ENCODE measurements at places on chromosomes 11 and 22.
A peak's percentile ranks its signal among the peaks of the same experiment; 100 is the strongest.

- no peak for DNase-seq
Observed at GRCh38 chr22:40499209-40499623, 128.8 kb downstream of the SGSM3 start.

GRCh38 chr22:34281738-34282137, 361.5 kb upstream of the LARGE1 start:
- DNase-seq: no peak

GRCh38 chr22:41557401-41558240, 3.2 kb upstream of the CSDC2 start:
- DNase-seq: peak; percentile 87

DNA sequence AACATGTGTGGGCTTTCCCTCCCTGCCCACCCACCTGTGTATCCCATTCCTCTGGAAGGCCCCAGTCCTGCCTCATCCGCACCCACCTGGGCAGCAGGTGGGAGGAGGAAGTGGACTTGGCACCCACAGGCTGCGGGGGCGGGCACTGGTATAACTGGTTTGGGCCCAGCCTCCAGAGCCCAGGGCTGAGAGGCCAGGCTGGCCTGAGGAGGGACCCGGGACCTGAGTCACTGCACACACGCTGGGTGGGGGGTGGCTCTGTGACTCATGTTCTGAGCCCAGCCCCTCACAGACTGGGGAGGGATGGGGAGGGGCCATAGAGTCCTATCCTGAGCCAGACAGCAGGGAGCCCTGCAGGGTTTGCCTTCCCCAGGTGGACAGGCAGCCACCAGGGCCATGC, 16.7 kb downstream of the PHLDA2 start:
- no peak for DNase-seq

DNA sequence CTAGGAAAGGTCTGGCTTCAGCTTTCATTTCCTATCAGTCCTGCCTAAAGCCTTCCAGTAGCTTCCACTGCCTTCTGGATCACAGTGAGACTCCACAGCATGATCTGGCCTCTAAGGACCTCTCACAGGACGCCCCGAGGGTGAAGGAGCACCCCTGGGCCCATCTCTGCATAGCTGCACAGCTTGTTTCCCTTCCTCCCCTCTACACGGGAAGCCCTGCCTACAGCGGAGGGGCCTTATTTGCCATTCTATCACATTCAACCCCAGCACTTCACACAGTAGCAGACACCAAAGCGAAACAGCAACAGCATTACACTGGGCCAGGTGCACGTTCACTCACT, 162.3 kb upstream of the GRK3 start:
- DNase-seq: no peak

DNA sequence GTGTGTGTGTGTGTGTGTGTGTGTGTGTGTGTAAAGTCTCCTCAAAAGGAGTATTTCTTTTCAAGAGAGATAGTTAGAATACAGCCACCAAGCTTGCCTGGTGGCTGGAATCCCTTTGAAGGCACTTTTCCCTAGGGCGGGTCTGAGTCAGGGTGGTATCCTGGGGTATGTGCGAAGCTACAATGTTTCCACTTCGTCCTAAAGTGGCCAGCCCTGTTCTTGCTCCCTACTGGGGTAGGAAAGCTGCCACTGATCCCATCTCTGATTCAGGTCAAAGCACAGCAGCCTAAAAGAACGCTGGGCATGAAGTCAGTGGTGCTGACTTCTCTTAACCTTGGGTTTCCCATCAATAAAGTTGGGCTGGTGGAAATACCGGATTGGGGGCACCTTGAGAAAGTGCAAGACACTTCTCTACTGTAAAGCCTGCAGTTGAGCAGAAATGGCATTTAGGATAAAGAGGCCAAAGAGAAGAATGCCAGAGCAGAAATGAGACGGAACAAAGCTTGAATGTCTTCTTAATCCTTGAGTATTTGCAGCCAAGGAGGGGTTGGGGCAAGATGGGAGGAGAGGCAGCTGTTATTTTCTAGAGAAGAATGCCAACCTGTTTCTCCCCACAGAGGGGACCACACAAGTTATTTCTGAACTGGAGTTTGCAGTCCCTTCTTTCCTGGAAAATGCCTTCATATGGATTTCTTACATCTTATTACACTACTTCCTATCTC, 35.3 kb downstream of the ZNRF3 start:
- peak; percentile 32 for DNase-seq

DNA sequence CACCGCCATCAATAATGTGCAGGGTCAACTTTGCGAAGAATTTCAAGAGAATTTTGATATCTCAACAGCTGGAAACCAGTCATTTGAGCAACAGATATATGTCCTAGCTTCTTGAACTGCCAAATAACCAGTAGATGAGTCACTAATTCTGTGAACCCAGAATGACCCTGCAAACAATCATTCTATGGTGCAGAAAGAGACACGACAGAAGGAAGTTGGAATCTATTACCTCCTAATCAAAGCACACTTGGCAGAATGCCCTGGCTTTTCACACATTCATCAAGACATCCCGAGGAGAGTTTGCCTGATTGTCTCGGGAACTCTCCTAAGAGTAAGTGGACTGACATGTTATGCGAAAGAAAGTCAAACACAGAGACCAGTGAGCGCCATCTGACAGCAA, 621.1 kb downstream of the OPCML start:
- no peak for DNase-seq

- DNase-seq: no peak
Observed at GRCh38 chr22:41915035-41915785, at the start of gene SHISA8. SHISA8 (minus strand) TSS chr22:41915074; CDS start chr22:41914667, 407 bp downstream.
